GM04503 (cell line): ENCODE measurements at places on chromosomes 16 and 17.

- DNase-seq, result no peak
Observed at GRCh38 chr16:68506331-68507053, 32.6 kb upstream of the ZFP90 start.

DNA sequence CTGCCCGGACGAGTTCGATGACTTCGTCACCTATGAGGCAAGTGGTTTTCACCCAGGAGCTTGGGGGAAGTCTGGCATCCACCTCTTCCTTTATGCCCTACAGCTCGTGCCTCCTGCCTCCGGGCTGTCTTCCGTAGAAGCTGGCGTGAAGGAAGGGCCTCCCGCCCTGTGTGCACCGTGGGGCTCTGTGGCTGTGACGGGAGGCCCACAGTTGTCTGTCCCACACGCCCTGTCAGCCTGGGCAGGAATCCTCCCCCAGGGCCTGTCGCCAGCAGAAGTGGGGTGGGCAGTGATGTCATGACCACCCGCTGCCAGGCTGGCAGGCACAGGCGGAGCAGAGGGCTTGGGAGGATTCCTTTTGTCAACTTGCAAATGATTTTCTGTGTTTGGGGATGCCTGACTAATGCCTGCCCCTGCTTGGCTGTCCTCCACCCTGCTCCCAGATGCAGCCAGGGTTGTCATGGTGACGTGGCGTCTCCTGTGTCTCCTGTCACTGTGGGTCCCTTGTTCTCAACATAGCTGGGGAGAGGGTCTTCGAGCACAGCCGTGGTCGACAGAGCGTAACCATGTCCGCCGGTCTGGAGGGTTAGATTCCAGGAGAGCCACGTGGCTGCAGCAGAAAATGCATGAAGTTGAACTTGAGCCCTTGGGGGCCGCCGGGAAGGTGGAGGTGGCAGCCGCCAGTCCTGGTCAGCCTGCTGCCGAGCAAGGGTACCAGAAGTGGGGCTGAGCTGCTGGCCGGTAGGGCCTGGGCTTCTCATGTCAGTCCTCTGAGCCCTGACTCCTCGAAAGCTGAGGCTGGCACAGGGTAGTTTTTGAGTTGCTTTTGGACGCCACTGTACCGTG lies 46.1 kb downstream of the RAB11FIP3 start:
- DNase-seq, result peak; percentile 67

DNA sequence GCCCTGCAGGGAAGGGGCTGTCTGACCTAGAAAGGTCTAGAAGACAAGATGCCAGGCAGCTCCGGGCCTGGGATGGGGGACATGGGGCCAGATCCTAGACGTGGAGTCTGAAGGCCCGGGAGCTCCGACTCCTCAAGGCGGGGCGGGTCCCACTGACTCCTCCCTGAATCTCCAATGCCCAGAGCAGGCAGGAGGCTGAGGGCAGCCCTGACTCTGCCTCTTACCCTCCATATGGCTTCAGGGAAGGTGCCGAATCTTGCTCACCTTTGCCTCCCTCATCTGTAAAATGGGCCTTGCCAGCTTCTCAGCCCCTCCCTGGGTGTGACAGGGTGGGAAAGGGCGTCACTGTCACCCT lies 14.8 kb downstream of the VASN start:
- no peak for DNase-seq

DNA sequence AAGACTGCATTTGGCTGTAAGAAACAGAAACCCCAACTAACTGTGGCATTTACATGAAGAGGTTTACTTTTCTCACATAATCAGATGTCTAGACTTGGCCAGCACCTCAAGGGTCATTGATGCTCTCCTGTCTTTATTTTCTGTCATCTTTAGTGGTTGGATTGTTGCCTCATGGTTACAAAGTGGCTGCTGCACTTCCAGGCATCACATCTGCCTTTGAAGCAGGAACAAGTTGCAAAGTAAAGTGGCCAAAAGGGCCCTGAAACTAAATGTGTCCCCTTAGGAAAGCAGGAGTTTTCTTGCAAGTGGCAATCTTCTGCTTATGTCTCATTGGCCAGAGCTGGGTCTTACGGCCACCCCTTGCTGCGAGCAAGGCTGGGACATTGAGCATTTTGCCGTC lies 26.5 kb upstream of the STH start:
- DNase-seq, result no peak

GRCh38 chr17:21361020-21361809 lies 14.9 kb upstream of the KCNJ12 start:
- DNase-seq, result no peak

- no peak for DNase-seq
Observed at GRCh38 chr17:3977387-3977786, 13.2 kb upstream of the ATP2A3 start.

DNA sequence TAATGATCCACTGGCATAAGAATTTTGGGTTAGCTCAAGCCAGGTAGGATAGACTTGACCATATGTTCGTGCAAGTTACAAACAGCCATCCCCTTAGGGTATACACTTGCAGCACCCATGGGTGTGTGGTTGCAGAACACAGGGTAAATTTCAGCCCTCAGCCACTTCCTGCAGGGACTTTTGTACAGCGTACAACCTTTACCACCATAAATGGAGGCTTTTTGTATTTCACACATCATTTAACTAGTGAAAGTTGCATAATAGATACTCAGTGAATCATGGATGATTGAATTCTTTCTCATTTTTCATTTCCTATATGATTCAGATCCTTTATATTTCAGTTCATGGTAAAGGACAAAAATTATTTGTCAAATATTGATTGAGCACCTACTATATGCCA lies 473.9 kb downstream of the CDH13 start:
- no peak for DNase-seq

- no peak for DNase-seq
Observed at GRCh38 chr17:21375757-21376080, 438 bp upstream of the KCNJ12 start.

DNA sequence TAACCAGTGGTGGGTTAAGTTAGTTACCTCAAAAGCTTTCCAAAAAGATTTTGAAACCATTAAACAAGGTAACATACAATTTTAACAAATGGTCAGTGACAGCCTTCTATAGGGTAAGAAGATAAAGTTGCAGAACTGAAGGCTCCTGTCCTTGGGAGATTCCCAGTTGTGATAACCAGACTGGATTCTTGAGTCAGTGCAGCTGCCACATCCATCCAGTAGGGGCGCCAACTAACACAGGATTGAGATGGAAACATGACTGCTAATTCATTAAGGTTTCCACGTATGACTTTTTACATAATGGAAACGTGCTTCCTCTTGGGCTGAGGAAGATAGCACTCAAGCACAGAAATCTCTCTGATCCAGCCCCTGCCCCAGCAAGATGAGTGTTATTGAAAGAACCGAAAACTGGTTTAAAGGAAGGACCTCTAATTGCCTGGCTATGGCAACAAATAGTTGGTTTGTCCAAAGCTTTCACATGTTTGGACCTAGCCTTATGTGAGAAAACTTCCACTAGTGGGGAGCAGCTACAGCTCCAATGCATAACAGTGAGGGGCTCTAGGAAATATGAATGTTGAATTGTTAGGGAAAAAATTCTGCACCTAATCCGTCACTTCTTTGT lies 269.8 kb upstream of the MYOCD start:
- DNase-seq, result no peak

DNA sequence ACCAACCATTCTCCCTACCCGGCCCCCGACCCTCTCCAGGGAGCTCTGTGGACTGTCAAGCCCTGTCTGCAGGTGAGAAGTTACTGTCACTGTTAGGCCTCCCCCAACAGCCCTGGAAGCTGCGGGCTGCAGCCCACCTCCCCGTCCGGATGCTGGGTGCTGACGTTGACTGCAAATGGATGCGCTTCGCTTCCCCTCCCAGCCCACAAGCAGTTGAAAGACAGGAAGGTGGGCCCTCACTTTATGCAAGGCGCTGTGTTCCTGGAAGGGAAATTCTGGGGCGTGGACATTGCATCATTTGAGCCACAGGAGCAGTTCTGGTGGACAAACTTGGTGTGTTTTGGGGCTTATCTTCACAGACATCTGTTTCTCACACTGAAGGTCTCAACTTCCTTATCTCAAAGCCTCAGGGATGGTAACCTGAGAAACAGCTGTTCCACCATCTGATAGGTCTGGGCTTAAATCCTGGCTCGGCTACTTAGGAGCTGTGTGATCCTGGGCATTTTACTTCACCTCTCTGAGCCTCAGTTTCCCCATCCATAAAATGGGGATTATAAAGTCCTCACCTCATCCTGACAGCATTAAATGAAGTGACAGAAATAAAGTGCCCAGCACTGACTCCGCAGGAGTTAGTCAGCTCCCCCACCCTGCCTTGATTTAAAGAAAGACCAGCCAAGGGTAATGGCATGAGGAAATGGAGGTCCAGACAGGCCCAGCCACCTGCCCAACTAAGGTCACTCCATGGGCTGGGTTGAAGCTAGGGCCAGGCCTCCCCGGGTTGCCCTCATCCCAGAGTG lies 4.6 kb upstream of the DRC7 start:
- no peak for DNase-seq

GRCh38 chr17:41167561-41167960 lies 460 bp downstream of the KRTAP4-3 start:
- no peak for DNase-seq

DNA sequence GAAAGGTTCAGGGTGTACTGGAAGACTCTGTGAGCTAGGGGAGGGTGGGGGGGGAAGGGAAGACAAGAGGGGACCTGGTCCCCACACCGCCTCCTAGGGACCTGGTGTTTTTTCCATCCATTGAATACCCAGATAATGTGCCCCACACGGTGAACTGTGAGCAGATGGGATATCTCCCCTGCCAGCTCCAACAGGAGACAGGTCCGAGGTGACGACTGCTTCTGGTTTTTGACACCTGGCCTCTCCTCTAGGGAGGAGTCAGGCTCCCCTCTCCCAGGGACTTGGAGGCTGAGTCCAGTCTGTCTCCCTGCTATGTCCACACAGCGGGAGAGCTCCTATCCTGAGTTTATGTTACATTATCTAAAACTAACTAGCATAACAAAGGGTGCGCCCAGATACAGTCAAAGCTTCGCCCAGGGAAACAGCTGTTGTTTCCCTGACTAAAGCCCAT lies 1.8 kb downstream of the MARVELD3 start:
- DNase-seq, result no peak

- no peak for DNase-seq
Observed at GRCh38 chr16:11915114-11915643, 577 bp downstream of the GSPT1 start.

- DNase-seq, result no peak
Observed at GRCh38 chr16:67128417-67128816, 18.7 kb downstream of the PHAF1 start.

DNA sequence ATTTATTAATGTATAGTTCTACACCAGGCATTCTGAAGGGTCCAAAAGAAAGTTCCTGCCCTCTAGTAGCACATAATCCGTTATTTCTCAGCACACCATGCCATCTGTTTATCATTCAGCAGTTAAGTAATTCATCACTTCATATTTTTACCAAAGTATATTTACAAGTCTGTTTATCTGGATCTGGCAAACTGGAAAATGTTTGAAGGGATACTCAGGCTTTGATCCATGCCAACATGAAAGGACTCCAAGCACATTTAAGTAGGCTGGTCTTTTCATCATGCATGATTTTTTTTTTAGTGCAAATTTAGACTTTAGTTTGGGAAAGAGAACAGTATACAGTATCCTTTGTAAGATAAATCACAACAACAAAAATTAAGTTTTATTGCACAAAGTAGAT lies 4.1 kb upstream of the VPS4A start:
- no peak for DNase-seq

DNA sequence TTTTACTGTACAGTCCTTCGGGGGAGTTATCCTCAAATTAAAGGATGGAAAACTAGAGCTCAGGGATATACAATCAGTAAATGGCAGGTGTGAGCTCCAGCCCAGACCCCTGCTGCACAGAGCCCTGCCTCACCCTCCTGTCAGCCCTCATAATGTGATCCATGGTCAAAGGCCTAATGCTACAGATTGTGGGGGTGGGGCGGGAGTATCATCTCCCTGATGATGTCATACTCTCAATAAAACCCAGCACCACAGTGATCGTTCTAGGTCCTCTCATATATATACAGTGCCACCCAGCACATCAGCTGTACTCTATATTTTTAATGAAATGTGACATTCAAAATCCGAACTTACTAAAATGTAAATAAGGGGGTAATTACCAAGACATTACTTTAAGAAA lies 61.5 kb downstream of the SLC39A11 start:
- DNase-seq, result no peak

DNA sequence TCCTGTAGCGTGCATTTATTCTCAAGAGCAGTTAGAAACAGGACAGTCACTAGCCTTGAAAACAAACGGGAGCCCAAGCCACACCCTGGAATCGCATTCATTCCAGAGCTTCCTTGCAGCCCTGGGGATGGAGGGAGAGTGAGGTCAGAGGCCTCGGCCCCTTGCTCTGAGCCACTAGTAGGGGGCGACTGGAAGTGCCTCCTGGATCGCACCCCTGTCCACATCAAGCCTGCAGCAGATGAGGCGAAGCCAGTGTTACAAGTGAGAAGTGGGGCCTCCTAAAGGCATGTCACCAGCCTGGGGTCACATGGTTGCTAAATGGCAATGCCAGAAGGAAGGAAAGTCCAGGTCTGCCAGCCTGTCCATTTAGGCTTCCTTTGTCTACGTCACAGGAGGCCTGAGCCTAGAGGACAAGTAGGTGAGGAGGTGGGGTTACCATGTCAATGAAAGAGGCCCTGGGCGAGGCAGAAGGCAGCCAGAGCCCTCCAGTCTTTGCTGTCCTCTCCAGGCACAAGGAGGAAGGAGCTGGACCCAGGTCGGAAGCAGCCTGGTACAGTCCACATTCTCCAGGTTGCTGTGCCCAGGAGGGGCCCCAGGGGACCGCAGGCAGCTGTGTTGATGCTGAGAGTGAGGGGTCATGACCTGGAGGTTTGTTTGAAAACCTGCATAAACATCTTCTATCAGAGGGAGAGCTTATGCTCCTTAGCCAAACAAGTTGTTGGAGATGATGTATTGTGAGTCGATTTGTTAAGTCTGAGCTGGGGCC lies 3.0 kb upstream of the RCVRN start:
- no peak for DNase-seq

DNA sequence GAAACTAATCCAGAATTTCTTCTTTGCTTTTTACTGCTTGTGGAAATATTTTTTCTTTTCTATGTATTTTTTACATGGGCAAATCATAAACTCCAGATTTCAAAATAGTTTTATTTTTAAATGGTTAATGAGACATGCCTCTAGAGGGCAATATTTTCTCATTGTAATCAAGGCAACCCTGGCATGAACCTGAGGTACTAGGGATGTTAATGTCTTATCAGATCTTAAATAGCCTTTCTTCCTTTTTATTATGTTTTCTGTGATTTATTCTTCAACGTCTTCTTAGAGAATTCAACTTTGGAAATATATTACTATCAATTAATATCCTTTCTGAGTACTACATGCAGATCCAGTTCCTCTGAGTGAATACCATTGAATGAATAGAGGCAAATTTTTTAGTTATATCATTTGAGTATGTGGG lies 324.7 kb downstream of the BCAS3 start:
- DNase-seq, result peak; percentile 11

GRCh38 chr16:17316005-17316404 lies 154.8 kb downstream of the XYLT1 start:
- DNase-seq, result no peak

- no peak for DNase-seq
Observed at GRCh38 chr16:24646646-24646995, 82.8 kb upstream of the TNRC6A start.

DNA sequence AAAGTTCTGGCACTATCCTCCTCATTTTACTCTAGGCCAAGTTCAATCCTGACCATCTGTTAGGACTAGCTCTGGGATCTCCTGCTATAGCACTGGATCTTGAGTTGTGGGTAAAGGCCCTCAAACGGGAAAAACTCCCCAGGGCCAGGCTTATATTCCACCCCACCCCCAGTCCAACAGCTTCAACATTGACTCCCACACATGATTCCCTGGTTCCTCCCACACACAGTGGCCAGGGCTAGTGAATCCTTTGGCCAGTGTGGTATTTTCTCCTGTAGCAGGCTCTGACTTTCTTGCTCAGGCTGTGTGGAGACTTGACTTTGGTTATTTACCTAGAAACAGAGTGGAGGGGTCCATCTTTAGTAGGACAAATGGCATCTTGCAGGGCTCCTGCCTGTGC lies 10.3 kb upstream of the AKAP10 start:
- DNase-seq, result no peak
